ENCODE measurements at places on chromosomes 1 and 21. TPM values are rescaled to one million over a fixed set of nuclear protein-coding genes. Genes with fewer than 3 reads are reported as not detected.

The CFAP410 gene
- 11.0 TPM for total RNA-seq

DNA sequence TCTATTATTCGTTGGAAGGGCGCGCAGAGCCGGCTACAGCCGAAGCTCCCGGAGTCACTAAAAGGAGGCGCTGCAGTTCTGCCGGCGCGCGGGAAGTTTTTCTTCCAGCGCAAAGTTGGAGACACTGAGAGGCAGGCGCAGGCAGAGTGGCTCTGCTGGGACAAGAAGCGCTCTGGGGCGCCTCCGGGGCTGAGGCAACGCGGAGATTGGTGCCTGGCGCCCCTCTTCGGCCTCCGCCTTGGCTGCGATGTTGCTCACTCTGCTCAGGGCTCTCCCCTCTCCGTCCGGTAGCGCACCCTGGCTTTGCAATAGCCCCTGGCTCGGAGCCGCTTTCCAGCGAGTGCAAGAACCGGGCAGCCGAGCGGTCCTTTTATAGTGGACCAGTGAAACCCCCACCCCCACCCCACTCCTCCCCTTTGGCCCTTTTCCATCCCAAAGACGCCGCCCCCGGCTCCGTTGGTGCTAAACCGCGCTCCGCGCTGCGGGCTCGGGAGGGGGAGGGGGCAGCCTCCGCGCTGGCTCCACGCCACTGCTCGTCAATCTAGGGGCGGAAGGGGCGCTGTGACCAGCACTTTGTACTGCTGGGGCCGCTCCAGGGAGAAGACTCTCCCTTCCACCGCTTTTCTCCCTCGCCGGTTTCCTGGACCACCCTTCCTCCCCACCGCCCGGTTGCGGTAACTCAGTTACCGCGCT lies at the start of gene ADAMTS1:
TSS of gene ADAMTS1 (minus strand) at position 344 of the 693 bp plus-strand sequence. CDS start 455 bp downstream, outside the sequence.
- DNase-seq = peak; percentile 84

The BCAR3 gene
- 34.5 TPM for total RNA-seq

The ARHGAP29 gene
- 4.0 TPM for total RNA-seq

DNA sequence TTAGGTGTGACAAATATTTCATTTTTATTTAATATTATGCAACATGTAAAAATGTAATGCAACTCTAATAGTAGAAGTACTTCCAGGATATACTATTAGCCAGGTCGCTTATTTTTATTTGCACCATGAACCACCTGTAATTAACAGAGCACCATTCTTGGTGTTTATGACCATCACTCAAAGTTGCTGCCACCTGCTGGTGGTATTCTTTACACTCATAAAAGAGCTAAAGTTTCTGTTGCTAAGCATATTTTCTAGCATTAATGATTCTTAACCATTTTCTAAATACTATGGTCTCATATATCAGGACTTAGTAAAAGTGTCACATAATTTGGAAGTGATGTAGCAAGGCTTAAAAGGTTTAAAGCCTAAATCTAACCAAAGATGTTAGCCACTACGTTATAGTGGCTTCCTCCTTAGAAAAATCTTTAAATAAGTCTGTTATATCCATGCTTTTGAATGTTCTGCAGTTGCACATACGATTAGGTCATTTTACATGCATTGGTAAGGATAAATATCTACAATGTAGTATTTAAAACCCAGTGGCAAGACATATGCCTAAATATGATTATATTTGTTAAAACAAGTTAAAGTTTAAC lies 244.5 kb downstream of the NEGR1 start:
- peak; percentile 62 for DNase-seq

The KLHDC9 gene
- total RNA-seq = not detected

The AIRE gene
- total RNA-seq = not detected

The ANKRD65 gene
- not detected for total RNA-seq

The CCDC190 gene
- total RNA-seq = not detected

GRCh38 chr1:44077421-44077820 lies 41.2 kb upstream of the KLF17 start:
- no peak for DNase-seq

The TEDDM1 gene
- total RNA-seq = not detected
